Anterior cingulate cortex (tissue), 58 donors: ENCODE measurements at places on chromosomes 4 and X.

DNA sequence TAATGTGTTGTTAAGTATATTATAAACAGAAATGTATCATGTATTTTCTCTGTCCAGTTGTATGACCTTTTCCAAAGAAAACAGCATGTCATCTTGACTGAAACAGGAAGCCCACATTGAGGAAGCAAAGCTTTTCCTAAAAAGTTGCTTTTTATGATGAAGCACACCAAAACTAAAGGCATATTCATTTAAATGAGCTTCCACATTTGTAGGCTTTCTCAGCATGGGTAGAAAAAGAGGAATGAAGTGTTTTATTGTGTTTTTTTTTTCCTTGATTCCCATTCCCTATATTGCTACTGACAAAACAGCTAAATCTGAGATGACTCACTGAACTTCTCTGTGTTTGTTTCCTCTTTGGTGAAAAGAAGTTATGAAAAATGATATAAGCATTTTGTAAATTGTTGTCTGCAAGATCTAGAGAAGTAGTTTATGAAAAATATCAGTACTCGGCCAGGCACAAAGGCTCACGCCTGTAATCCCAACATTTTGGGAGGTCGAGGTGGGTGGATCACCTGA is 32.5 kb upstream of the FRAS1 start:
- DNase-seq, result no peak

DNA sequence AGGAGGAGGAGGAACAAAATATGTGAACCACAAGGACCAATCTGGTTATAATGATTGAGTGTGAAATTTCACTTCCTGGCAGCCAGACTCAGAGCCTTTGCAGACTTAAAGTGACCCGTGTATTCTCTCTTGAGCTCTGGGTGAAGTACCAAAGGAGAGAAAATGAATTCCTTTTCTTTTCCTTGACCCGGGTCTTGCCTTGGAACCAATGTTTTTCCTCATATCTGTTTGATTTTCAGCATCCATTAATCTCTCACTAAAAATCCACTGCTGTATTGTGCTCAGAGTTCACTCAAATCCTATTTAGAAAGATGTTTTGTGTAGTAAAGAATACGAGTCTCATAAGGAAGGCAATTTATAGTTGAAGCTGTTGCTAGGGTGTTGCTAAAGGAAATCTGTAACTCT is 78.3 kb upstream of the C1QTNF7 start:
- no peak for DNase-seq

GRCh38 chr4:169099771-169100180 is 89.7 kb upstream of the CBR4 start:
- no peak for DNase-seq

GRCh38 chr4:172794307-172794703 is 374.3 kb upstream of the GALNT7 start:
- no peak for DNase-seq

DNA sequence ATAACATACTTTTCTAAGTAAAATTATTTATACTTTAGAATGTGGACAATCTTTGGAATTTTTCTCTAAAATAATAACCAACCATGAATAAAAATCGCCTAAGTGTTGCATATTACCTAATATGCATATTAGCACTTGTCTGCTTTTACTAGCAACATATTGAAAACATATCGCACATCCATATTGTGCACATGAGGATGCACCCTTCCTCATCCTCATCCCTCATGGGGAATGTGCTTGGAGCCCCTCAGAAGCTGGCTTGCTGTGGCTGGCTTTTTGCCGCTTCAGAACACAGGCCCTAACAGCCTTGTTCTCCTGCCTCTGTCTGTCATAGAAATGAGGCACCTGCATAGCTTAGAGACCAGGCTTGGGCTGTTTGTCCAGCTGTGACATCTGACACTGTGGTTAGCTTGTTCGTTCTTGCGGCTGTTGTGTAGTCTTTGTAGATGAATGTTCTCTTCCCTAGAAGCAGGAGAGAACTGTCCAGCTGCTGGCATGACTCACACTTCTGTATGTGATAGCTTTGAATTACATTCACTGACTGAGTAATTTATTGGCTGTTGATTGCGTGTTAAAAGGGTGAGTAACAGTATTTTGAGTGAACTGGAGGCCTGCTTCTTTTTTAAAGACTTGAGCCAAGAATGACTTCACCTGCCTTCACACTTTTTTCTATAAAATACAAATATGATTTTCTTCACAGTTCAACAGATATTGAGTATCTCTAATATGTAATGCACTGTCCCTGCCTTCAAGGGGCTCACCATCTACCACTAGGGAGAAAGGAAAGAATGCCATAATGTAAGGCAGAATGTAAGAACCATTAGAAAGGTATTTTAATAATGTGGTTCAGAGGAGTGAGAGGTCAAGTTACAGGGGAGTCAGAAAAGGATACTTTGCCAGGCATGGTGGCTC is 81.9 kb downstream of the HMGB2 start:
- DNase-seq, result no peak

GRCh38 chrX:108945883-108946523 is 209.6 kb upstream of the IRS4 start:
- no peak for DNase-seq

DNA sequence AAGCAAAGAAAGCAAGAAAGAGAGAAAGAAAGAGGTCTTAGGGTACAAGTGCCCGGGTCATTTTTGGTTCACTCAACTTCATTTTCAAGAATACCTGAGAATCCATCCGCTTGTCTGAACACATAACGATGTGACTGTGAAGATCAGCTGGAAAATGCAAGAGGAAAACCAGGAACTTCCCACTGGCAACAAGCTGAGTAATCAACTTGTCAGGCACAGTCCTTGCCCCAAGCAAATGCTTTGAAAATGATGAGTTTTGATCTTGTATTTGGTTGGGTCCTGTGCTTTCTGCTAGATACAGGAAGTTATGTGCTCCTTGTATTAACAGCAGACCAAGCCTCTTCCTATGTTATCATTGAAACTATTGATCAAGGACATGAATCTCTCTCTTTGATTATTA is 239.1 kb downstream of the ASMT start:
- DNase-seq, result no peak

DNA sequence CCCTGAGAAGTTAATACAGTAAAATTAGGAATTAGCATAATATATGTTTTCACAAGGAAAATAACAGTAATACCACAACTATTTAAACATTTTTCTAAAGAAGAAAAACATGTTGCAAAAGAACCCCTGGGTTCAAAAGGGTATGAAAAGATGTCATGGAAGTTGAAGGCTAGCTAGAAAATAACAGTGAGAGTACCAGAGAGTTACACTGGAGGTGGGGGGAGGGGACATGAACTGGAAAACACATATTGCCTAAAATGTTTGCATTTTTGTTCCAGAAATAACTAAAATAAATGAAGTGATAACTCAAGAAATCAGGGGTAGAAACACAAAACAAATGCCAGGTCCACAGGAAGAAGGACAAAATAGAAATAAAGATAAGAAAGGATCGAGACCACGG is 336.6 kb upstream of the MAD2L1 start:
- no peak for DNase-seq

- no peak for DNase-seq
Observed at GRCh38 chr4:58941286-58941685, 1831.1 kb upstream of the IGFBP7 start.
